ENCODE measurements at places on chromosomes 2 and 18. TPM values are rescaled to one million over a fixed set of nuclear protein-coding genes. Genes with fewer than 3 reads are reported as not detected.

Gene NBEAL1
- total RNA-seq, result 8.8 TPM

Gene ARHGEF33
- total RNA-seq, result 0.07 TPM

Gene ZNF892
- 2.6 TPM for total RNA-seq

Gene RUFY4
- not detected for total RNA-seq

Gene CEP76
- total RNA-seq, result 6.8 TPM

Gene KCNJ3
- not detected for total RNA-seq

Gene CERS6
- 6.5 TPM for total RNA-seq

Gene SRD5A2
- not detected for total RNA-seq

Gene TCF7L1
- 2.7 TPM for total RNA-seq

Gene RSAD2
- 15.7 TPM for total RNA-seq

Gene CCDC141
- total RNA-seq, result 0.13 TPM

Gene SPP2
- not detected for total RNA-seq

Gene AFF3
- 0.49 TPM for total RNA-seq

Gene SLC1A4
- total RNA-seq, result 5.6 TPM

Gene PRSS56
- not detected for total RNA-seq

Gene CCDC68
- 5.9 TPM for total RNA-seq

Gene EML4
- total RNA-seq, result 16.2 TPM

Gene PLEKHA3
- 5.7 TPM for total RNA-seq

Gene CD226
- 0.13 TPM for total RNA-seq

Gene CRYGD
- total RNA-seq, result not detected

Gene SULT6B1
- not detected for total RNA-seq

Gene KYNU
- total RNA-seq, result 7.9 TPM

Gene TRIM54
- 0.49 TPM for total RNA-seq

Gene PAX8
- total RNA-seq, result 2.1 TPM

Gene LBX2
- 4.3 TPM for total RNA-seq

Gene IL37
- not detected for total RNA-seq

Gene C2orf66
- total RNA-seq, result not detected

Gene MREG
- total RNA-seq, result 6.7 TPM

Gene AQP12A
- not detected for total RNA-seq

Gene NT5C1B
- total RNA-seq, result not detected

Gene RAB6D
- total RNA-seq, result under 0.01 TPM

Gene NPAS2
- 21.7 TPM for total RNA-seq

Gene ONECUT2
- total RNA-seq, result under 0.01 TPM

Gene ZNF385B
- not detected for total RNA-seq

Gene CXCR1
- not detected for total RNA-seq

Gene STARD6
- not detected for total RNA-seq

Gene TP53I3
- 114 TPM for total RNA-seq

Gene TRIM43
- total RNA-seq, result not detected

Gene PCGF1
- total RNA-seq, result 6.2 TPM

Gene TBC1D8
- 32.7 TPM for total RNA-seq

Gene ANKRD29
- 1.5 TPM for total RNA-seq

Gene AKAIN1
- not detected for total RNA-seq

Gene LHCGR
- not detected for total RNA-seq

Gene SPTBN1
- total RNA-seq, result 261 TPM

Gene WDR35
- total RNA-seq, result 5.4 TPM

Gene B3GNT7
- total RNA-seq, result 1.3 TPM

Gene MAB21L4
- not detected for total RNA-seq

Gene GLB1L
- 7.5 TPM for total RNA-seq

Gene LRP1B
- 0.20 TPM for total RNA-seq

Gene KCNK3
- total RNA-seq, result not detected

Gene MAL
- not detected for total RNA-seq

Gene KLHL30
- total RNA-seq, result not detected

Gene CTNNA2
- total RNA-seq, result not detected

Gene IFIH1
- total RNA-seq, result 24.5 TPM

Gene ERFE
- 1.3 TPM for total RNA-seq

Gene TAF1B
- total RNA-seq, result 14.0 TPM

Measured in mammary microvascular endothelial cell (primary cell).